Thymus (tissue), 14 donors: ENCODE measurements at places on chromosomes 1 and 21. TPM values are rescaled to one million over a fixed set of nuclear protein-coding genes. Genes with fewer than 3 reads are reported as not detected.

SLC6A9 gene
- total RNA-seq = 0.57 TPM

PLEKHN1 gene
- 0.14 TPM for total RNA-seq

AMY1A gene
- total RNA-seq = 0.05 TPM

MARK1 gene
- total RNA-seq = 1.9 TPM

LHX8 gene
- total RNA-seq = 0.05 TPM

ITLN2 gene
- total RNA-seq = 0.38 TPM

TLR5 gene
- 3.5 TPM for total RNA-seq

NBL1 gene
- 21.7 TPM for total RNA-seq

IFNAR2 gene
- 11.2 TPM for total RNA-seq

TRIM45 gene
- total RNA-seq = 1.1 TPM

OR10Z1 gene
- total RNA-seq = under 0.01 TPM

DNA sequence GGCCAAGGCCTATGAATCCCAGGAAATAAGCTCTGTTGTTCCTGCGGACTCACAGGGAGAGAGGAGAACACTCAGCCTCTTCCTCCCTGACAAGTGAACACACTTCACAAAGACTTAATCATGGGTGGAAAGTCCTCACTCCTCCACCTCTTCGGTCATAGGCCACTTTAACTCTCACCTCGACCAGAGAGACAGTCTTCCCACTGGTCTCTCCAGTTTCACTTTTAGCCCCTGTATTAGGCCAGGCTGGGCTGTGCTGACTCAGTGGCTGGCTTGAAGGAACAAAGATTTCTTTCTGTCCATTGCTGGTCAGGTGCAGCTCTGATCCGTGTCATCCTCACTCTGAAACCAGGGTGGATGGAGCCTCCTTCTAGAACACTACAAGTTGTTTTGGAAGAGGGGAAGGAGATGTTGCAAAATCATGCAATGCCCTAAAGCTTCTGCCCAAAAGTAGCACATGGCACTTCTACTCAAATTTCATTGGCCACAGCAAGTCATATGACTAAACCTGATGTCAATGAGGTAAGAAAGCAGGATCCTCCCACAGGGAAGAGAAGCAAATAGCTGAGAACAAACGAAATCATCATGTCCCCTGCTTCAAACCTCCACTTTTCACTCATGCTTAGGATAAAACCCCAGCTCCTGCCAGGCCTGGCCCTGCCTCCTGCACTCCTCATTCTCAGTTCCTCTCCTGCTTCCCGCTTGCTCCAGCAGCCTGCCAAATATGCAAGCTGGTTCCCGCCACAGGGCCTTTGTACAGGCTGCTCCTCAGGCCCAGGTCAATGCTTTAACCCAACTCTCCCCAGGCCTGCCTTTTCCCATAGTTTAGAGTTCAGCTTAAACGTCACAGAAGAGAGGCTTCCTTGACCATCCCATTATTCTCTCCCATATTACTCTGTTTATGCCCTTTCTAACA is 150.5 kb upstream of the RUNX3 start:
- no peak for DNase-seq

DNA sequence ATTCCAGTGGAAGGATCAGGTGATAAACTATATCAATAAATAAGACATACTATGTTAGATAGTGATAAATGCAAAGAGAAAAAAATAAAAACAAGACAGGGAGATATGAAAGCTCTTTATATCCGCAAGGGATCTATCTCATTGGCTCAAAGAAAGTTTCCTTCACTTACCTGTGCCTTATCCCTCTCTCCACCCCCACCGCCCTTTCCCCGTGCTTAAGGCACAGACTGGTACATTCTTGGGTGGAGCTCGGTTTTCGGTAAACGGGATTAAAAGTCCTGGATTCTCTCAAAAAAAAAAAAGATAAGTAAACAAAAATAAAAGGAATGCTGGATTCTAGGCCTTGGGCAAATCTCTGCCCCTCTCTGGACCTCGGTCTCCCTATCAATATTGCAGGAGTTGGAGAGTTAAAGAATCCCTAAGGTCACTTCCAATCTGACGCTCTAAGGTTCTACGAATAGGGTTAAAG is 593 bp upstream of the DNAJC16 start:
- peak; percentile 18 for DNase-seq

DNA sequence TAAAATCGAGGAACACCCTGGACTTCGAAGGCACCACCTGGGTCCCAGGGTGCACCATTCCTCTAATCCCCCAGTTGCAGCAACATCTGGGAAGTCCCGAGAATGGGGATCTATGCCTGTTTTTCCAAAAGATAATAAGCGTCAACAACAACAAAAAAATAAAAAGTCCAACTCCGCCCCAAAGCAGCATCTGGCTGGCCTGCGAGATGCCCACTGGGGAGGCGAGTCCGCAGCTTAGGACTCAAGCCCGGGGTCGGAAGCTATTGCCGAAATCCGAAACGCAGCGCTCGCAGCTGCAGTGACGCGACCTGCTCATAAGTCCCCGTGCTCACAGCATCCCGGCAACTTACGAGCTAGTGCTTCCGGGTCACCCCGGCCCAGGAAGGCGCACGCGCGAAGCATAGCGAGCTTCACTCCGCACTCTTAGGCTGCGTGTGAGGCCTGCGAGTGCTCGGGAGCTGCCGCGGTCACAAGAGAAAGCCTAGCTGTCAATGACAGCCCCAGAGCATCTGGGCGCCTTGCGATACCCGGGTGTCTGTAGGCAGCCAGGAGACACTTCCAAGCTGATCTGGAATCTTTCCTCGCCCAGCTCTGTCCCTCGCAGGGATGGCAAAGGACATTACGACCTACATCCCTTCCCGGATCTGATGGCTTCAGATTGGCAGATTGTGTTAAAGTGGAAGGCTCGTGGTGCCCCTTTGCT is 9.9 kb upstream of the LTN1 start:
- DNase-seq = peak; percentile 94

DNA sequence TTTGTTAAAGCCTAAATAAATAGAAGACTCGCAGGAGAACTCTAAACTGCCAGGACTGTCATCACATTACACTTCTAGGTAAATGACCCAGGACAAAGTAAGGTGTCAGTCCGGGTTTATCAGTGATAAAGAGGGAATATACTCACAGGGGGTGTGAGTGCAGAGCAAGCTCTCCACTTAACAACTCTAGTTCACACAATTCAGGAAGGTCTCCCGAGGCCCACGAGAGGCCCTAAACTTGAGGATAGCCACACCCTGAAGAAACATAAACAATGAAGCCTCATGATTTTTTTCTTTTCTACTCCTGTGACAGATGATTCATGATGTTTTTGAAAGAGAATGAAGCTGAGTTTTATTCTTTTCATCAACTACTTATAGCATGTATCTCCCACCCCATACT is 65.6 kb upstream of the EXO1 start:
- DNase-seq = no peak

DNA sequence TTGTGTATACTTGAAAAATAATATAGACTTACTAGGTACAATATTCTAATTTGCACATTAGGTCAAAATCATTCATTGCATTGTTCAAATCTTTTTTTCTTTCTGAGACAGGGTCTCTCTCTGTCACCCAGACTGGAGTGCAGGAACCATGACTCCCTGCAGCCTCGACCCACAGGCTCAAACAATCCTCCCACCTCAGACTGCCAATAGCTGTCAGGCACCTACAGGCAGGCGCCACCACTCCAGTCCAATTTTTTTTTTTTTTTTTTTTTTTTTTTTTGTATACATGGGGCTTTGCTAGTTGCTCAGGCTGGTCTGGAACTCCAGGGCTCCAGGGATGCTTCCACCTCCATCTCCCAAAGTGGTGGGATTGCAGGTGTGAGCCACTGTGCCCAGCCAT is 656.9 kb downstream of the KCNT2 start:
- no peak for DNase-seq

GRCh38 chr1:6485168-6486101 is 6.0 kb downstream of the PLEKHG5 start:
- DNase-seq = no peak

- DNase-seq = no peak
These were observed 30.3 kb downstream of the UBASH3A start for GRCh38 chr21:42433946-42434551.

GRCh38 chr1:235225299-235225698 is 64.2 kb upstream of the RBM34 start:
- DNase-seq = no peak

- DNase-seq = no peak
These were observed 139.0 kb downstream of the HS2ST1 start for GRCh38 chr1:87053446-87053845.

DNA sequence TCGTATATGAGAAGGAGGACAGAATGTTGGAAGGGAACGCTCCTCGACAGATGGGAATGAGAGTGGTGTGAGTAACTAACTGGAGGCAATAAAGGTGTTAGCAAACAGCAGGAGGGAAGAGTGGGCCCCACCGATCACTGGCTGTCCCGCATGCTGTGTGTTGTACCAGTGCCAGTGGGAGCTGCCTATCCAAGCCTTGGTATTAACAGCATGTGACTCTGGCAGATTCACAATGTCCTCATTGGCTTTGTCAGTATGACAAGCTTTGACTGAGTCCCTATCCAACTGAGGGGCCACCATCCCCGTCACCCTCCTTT is 188.3 kb downstream of the NRIP1 start:
- no peak for DNase-seq

- no peak for DNase-seq
These were observed 695.4 kb downstream of the BRINP3 start for GRCh38 chr1:189782295-189782694.

- no peak for DNase-seq
These were observed 206.8 kb upstream of the TMEM51 start for GRCh38 chr1:14946684-14947238.

DNA sequence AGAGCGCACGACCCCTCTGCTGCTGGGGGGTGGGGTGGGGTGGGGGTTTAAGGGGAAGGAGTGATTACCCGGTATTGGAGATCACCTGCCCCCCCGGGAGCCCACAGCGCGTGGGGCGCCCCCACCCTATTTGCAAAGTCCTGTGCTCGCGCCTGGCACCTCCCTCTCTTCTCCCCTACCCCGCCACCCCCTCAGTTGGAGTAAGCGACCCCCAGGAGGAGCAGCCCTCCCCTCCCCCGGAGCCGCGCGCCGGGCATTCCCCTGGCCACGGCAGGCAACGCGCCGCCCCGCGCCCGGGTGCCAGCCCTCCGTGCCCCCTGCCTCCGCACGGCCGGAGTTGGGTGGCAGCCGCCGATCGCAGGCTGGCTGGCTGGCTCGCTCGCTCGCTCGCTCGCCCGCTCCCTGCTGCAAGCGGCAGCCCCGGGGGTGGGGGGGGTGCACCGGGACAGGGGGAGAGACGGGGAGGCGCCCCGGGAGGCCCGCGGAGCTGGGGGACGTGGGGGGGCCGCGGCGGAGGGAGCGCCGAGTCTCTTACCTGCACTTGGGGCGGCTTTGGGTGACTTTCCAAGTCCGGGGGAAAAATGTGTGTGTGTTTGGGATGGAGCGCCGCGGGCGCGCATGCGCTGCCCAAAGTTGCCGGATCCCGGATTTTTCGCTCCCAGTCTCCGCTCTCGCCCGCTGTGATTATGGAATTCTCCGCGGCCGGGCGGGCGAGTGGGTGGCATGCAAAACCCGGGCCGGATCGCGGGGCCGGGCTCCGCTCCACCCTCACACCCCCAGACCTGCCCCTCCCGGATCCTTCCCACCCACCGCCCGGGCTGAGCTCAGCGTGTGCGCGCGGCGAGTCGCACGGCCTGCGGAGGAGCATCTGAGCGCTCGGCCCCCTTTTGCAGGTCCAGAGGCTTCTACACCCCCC is at the start of gene CASZ1:
Gene CASZ1, minus strand, starts transcription at position 618 of the 916 bp plus-strand sequence. CDS start 102,757 bp downstream, outside the sequence.
- DNase-seq = peak; percentile 28

DNA sequence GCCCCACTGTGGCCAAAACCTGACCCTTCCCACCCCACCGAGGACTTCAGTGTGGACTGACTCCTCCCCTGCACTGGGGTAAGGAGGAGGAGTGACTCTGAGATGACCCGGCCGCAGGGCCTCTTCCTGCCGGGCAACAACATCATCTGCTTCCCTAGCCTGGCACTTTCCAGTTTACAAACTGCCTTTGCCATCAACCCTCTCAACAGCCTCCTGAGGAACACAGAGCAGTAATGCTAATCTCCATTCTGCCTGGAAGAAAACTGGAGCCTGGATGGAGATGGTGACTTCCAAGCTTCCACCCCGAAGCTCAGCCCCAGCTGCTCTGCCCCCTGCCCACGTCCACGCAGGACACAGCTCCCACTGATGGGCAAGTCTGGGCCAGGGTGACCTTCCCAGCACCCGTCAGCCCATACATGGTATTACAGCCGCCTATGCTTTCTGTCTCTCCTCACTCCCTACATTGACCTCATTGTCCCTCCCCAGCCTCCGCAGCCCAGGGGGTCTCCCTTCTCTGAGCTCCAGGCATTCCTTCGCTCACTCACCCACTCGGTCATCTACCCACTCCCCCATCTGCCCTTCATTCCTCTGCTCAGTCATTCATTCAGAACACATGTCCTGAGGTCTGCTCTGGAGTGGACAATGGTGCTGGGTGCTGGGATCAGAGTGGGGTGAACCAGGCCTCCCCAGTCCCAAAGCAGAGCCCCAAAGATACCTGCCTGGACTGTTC is 34.2 kb downstream of the RAP1GAP start:
- no peak for DNase-seq

DNA sequence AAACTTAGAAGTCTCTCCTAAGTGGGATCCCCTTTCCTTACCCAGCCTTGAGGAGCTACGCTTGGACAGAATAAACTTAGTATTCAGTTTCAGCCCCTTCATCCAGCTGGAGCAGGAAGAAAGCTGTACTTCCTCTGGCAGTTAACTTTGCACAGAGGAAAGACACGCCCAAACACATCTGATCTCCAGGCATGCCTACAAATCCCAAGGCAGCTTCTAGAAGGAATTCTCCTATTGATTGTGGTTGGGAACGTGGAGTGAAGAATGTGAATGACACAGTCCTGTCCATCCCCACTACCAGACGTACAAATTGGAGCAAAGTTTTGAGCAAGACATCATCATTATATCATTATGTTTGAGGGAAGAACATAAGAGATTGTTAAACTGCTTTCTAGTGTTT is 6.6 kb upstream of the AK4 start:
- DNase-seq = no peak

GRCh38 chr1:19644395-19644680 is 227 bp downstream of the NBL1 start:
- DNase-seq = no peak

GRCh38 chr1:61873581-61873980 is 131.3 kb downstream of the PATJ start:
- DNase-seq = no peak

DNA sequence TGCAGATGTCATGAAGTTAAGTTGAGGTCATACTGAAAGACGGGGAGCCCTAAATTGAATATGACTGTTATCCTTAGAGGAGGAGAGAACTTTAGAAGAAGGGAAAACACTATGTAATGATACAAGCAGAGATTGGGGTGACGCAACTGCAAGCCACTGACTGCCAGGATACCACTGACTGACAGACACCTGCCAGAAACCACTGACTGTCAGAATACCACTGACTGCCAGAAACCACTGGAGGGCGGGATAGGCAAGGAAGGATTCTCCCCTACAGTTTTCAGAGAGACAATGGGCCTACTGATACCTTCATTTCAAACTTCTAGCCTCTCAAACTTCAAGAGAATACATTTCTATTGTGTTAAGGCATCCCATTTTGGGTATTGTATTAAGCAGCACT is 388.7 kb downstream of the USH2A start:
- DNase-seq = no peak

GRCh38 chr1:227362039-227362438 is 43.7 kb upstream of the CDC42BPA start:
- no peak for DNase-seq

GRCh38 chr1:109181807-109182163 is 31.9 kb upstream of the SARS1 start:
- no peak for DNase-seq
